ENCODE measurements at places on chromosomes 2 and 18.

DNA sequence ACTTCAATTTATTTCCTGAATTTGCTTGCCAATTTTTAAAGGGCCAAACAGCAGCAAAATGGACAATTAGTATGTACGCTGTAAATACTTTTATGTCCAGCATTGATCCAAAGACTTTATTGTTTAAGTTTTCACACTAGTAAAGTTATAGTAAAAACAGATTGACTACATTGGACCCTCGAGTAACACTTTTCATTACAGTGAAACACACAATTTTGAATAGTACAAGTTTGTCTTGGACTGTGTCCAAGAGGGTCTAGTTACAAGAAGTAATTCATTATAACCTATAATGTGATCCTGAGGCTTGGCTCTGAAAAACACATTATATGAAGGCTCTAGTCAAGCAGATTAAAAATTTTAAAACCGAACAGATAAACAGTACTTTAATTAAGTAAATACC is 11.4 kb upstream of the RBBP8 start:
- no peak for DNase-seq

DNA sequence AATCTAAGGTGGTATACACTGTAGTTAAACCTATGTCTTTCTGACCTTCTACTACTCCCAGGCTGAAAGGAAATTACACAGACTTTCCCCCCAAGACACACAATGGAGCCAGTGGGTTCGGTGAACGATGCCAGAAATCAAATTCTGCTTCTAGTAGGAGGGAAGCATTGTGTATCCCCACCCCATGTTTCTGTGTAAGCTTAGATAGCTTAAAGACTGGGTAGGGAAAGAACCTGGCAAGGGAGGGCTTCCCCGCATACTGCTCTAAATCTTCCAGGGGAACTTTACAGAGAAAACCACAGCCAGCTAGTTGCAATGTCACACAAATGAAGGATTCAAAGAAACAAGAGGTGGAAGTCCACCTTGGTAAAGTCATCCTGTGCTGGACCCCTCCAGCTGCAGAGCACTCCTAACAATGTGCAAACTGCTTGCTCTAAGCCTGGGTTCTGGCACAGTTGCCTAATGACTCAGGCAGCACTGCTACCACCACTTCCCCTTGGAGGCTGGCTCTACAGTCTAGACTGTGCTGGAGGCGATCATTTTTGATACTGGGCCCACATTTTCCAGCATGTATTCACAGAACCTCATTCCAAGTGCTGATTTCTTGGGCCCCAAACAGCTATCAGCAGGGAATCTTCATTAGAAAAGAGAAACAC is 47.5 kb downstream of the TRIB2 start:
- no peak for DNase-seq

DNA sequence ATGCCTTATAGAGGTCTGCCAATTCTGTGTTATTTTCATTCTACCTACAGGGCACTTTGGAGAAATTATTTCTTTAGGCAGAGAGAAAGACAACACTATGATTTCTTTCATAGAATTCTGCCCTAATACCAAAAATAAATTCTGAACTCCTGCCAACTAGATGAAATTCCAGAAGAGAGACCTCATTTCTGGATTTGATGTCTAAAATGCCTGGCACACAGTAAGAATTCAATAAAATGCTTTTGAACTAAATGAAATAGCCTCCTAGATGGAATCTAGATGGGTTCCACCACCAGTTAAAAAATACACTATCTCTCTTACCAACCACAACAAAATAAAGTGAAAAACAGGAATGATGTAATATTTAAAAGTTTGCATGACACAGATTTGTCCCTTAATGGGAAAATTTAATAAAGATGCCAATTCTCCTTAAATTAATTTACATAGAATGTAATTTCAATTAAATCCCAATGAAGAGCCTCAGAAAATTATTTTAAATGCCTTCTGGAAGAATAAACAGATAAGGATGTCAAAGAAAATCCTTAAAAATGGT is 75.0 kb downstream of the OSBPL1A start:
- no peak for DNase-seq

- no peak for DNase-seq
Measured at GRCh38 chr2:174600349-174600748, 2.7 kb upstream of the WIPF1 start.

DNA sequence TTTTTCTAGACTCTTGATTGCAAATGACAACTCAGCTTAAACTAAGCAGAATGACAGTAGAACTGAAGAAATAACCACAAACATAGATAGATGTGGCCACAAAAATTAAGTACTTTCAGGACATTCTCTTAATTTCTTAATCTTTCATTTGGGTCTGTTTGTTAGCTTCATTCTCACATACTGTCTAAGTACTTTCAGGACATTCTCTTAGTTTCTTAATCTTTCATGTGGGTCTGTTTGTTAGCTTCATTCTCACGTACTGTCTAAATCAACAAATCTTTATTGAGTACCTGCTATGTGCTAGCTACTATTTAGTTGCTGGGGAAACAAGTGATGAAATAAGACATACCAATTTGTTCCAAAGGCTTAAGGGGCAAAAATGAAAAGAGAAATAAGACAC is 35.1 kb downstream of the FAM117B start:
- DNase-seq: no peak
